Activated CD4-positive, alpha-beta T cell treated with anti-CD3 and anti-CD28 coated beads, Interleukin-2, amount 10 ng/mL, durations not matched to agents 24 days and 14 days (primary cell): ENCODE measurements at places on chromosomes 3 and 15. TPM values are rescaled to one million over a fixed set of nuclear protein-coding genes. Genes with fewer than 3 reads are reported as not detected.

- peak; percentile 53 for DNase-seq
These were observed 27.8 kb upstream of the POLG start for GRCh38 chr15:89362203-89363101.

DNA sequence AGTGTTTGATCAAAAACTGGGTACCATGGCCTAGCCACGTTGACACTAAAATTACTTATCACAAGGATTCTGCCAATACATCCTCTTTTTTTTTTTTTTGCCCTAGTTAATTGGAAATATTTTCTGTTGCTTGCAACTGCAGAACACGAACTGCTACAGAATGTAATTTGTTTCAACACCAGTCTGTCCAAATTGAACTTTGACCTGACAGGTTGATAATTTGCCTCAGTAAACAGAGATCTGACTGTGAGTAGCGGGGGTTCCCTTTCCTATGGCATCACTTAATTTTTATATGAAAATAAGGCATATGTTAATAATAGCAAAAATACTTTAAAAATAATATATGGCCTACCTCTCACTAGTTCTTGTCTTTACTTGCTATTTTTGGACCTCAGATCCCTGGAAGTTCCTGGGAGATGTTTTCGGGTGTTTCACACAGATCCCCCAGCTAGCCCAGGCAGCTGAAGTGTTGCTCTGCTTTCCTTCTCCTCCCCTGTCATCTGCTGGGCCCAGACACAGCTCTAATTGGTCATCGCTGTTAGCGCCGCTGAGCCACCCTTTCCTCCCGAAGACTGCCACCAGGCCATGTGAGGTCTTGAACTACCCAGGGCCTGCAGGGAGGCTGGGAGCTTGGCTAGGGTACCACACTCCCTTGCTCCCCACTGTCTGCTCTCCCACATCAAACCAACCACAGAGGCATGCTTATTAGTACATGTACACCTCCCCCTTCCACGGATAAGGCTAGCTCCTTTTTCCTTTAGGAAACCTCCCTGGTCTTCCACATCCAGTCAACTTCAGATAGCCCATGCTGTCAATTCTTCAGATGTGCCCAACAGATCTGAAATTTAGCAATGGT lies 89.8 kb upstream of the RNF7 start:
- no peak for DNase-seq

- DNase-seq, result no peak
These were observed 38.8 kb downstream of the TRAK1 start for GRCh38 chr3:42130007-42130328.

DNA sequence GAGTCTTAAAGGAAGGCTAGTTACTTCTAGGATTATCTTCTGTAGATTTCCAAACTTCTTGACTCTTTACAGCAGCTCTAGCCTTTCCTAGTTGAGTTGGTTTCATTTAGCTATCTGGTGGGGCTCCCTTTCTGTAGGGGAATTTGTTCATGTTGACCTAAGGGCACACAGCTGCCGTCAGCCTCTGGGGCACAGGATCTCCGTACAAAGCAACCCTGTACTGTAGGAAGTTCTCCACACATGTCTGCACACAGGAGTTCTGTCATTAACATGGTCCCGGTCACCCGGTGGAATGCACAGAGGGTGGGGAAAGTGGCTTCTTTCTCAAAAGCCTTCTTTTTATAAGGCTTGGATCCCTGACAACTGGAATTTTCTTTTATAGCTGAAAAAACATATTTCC lies 88.7 kb upstream of the TNIK start:
- DNase-seq, result no peak

FANCD2OS gene
- not detected in 2 replicates for total RNA-seq

DNA sequence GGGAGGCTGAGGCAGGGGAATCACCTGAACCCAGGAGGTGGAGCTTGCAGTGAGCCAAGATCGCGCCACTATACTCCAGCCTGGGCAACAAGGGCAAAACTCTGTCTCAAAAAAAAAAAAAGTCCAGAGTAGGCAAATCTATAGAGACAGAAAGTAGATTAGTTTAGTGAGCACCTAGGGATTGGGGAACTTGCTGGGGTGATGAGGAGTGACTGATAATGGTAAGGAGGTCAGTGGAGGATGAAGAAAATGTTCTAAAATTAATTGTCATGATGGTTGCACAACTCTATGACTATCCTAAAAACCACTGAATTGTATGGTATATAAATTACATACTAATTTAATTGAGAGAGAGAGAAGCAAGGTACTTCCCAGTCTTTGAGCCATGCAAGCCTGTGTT lies 27.8 kb upstream of the LYZL4 start:
- no peak for DNase-seq

CLDN16 gene
- total RNA-seq, result not detected in 2 replicates

DNA sequence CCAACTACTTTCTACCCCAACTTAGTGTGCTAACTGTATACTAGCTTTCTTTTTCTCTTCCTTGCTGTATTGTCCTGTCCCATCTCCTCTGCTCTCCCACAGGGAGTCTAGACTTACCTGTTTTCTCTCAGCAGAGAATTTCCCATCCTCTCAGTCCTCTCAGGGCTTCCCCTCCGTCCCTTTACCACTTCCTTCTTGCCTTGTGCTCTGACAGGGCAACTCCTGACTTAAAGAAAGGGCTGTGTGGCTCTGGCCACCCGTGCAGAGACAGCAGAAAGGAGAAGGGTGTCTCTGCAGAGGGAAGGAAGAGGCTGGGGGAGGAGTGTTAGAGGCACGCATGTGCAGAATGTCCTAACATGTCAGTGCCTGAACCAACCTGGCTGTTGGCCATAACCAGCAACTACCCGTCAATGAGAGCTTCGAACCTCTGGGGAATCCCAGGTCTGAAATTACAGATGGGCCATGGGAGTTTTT lies at the start of gene GCSAM:
TSS of gene GCSAM (minus strand) at position 274 of the 474 bp plus-strand sequence. CDS start at position 146, 128 bp downstream.
- peak; percentile 90 for DNase-seq

- DNase-seq, result no peak
These were observed 6.8 kb downstream of the SLC26A6 start for GRCh38 chr3:48628277-48629017.

DNA sequence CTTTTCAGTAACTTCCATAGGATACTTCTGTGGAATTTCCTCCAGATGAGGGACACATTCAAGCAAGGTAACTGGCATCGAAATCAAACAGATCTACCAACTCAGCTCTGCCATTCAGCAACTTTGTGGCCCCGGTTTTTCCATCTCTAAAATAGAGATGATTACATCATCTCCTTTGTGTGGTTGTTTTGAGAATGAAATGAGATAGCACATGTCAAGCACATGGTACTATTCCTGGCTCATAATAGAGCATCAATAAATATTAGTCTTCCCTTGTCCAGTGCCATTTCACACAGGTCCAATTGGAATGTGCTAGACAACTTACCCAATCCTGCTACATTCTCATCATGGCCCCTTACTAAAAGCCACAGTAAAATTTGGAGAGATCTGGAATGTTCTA lies 24.2 kb upstream of the TM4SF4 start:
- DNase-seq, result no peak

ACOX2 gene
- not detected in 2 replicates for total RNA-seq

KLHL40 gene
- total RNA-seq, result not detected in 2 replicates

- DNase-seq, result peak; percentile 82
These were observed at the start of gene PFN2 for GRCh38 chr3:149970716-149971402. Gene PFN2 (minus strand): TSS chr3:149970895. CDS start chr3:149970856, 39 bp downstream.

- no peak for DNase-seq
These were observed 66.5 kb downstream of the ADAMTS9 start for GRCh38 chr3:64621275-64621674.

SLC26A6 gene
- total RNA-seq, result 57.2 and 58.2 TPM in 2 replicates

DNAJC13 gene
- total RNA-seq, result 33.6 and 34.0 TPM in 2 replicates

DNA sequence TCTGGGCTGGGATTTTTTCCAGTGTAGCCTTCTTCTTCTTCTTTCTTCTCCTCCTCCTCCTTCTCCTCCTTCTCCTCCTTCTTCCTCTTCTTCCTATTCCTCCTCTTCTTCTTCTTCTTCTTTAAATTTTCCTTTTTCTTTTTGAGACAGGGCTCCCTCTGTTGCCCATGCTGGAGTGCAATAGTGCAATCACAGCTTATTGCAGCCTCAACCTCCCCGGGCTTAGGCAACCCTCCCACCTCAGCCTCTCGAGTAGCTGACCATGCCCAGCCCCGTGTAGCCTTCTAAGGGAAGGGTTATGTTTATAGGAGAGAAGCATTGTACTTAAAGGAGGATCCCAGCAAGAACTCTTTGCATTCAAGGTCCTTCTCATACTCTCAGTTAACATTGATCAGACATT lies 24.0 kb upstream of the MYO1E start:
- DNase-seq, result no peak

- peak; percentile 46 for DNase-seq
These were observed 18.4 kb downstream of the ZBTB38 start for GRCh38 chr3:141386611-141387111.

DNA sequence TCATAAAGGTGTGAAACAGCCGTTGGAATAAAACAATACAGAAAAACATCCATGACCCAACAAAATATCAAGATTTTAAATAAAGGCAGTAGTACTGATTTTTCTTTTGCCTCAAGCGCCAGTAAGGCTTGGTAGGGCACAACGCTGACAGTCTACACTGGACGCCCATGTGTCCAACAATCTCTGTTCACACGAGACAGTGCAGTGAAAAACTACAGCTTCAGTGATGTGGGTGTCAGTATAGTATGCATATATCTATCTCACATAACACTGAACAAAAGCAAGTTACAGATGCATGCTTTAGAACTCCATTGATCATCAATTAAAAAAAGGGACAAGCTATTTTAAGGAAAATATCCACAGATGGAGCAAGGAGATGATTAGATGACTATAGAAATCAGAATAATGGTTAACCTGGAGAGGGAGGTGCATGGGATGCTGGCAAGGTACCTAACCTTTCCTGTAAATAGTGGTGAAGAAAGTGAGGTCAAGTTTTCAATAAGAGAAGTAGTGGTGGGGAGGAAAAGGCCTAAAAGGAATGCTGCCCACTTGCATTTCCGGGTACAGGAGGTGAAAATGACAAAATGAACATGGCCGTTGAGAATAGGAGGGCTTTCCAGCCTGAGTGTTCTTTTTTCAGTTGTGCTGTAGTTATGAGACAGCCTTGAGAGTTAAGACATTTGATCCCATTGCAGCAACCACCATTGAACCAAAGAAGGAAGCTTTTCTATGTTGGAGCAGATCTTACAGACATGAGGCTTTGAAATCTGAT lies 42.7 kb downstream of the CTNNB1 start:
- DNase-seq, result peak; percentile 52

- no peak for DNase-seq
These were observed 247.8 kb upstream of the FEZF2 start for GRCh38 chr3:62621176-62621575.

GRCh38 chr3:13110678-13111116 lies 37.5 kb upstream of the IQSEC1 start:
- peak; percentile 75 for DNase-seq

VGLL3 gene
- not detected in 2 replicates for total RNA-seq

GRCh38 chr3:126056681-126057500 lies 27.0 kb downstream of the SLC41A3 start:
- DNase-seq, result peak; percentile 45

DNA sequence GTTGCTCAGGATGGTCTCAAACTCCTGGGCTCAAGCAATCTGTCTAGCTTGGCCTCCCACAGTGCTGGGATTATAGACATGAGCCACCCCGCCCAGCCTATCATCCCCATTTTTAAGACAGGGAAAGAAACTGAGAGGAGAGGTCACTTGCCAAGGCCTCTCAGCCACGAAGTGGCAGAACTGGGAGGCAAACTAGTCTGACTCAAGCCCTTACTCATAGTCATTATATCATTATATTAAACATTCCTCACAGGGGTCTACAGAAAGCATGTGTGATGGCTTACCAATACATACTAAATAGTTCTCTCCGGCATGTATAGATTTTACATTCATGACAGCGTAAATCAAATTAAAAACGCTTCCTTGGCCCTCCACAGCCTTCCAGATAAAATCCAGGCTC lies 62.0 kb upstream of the ZBTB38 start:
- no peak for DNase-seq

DNA sequence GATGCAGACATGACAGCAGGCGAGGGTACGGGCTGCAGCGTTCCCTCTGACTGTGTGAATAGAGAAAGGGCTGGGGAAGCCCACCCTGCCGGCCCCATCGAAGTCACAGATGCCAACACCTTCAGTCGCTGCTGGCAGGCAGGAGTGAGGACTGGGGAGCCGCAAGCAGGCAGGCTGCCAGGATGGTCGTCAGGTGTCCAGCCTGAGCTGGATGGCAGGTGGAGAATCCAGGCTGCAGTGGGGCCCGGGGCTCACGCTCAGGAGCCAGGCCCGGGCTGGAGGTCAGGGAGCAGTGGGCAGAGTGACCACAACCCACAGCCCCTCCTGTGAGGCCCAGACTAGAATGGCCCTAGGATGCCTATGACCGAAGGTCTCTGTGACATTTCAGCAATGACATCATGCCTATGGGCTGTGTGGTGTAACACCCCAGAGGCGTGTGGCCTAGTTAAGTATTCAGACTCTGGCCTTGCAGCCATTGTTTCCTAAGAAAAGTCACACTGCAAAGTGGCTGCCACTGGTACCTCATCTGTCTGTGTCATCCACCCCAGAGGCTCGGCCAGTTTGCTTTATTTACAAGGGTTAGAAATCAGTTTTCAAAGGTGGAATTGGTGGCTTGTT lies 15.7 kb downstream of the PRR23E start:
- DNase-seq, result peak; percentile 38
